ENCODE measurements at places on chromosomes 13 and 19. TPM values are rescaled to one million over a fixed set of nuclear protein-coding genes. Genes with fewer than 3 reads are reported as not detected.

DNA sequence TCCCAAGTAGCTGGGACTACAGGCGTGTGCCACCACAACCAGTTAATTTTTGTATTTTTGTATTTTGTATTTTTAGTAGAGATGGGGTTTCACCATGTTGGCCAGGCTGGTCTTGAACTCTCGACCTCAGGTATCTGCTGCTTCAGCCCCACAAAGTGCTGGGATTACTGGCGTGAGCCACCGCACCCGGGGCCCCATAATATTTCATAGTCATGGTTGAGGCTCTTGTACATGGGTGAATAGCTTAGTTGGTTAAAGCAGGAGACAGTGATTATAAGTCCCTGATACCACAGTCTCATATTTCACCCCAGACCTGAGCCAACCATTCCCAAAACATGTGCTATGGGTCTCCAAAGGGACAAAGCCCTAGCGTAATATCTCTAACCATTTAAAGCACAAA, 26.1 kb downstream of the MBNL2 start:
- peak overlapping the region; percentile 14 for H3K27ac ChIP-seq
- H3K4me3 ChIP-seq: no peak overlapping the region
- H3K36me3 ChIP-seq: no peaks in the 10 kb centered on the region
- peaks cover 65% of the 10 kb centered on the region for H3K4me1 ChIP-seq
- no peak for DNase-seq

DNA sequence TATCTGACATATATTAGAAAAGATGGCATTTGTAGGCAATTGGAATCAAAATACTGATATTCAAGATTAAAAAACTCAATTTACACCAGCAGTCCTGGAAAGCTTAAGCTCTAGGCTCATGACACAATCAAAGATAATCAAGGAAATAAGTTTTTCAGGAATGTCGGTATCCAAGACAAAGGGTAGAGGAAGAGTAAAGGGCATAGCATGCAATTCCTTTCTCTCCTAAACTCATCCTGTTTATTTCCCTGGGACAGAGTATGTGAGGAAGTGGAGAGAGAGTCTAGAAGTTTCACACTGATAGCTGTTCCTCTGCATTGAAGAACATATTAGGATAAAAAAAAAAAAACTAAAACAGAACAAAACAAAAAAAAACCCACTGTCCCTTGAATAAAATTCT, 2452.1 kb downstream of the PCDH9 start:
- H3K4me3 ChIP-seq: no peak overlapping the region
- no peaks in the 10 kb centered on the region for H3K36me3 ChIP-seq
- H3K4me1 ChIP-seq: no peaks in the 10 kb centered on the region
- no peak for DNase-seq

DNA sequence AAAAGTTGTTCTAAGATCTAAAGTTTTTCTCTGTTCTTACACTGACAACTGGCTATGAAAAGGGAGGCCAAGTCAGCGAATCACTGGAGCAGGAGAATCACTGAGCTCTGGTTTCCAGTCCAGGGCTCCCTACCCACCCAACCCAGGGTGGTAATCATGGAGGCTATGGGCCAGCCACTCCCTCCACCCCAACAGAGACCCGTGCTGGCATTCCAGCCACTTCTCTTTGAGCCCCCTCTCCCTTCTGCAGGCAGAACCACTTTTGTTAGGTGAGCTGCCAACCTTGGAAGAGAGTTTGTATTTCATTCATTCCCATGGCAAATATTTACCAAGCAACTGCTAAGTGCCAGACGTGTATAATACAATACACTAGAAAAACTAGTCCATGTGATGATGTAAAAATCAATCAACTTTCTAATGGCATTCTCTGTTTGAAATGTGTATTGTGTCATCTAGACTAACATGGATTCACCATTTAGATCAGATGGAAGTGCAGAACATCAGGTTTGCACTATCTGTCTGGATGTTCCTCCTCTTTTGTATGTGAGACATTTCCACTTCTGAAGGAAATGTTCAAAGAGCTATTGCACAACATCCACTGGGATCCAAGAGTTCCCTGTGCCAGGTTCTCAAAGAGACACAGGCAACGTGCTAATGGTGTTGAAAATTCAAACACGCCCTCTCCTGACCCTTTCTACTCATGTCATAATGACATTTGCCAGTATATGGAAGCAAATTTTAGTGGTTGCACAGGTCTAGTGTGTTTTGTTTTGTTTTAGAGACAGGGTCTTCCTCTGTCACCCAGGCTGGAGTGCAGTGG, 5.3 kb downstream of the MLNR start:
- H3K4me1 ChIP-seq: peaks cover 10% of the 10 kb centered on the region
- no peak overlapping the region for H3K27ac ChIP-seq
- H3K36me3 ChIP-seq: no peaks in the 10 kb centered on the region
- DNase-seq: no peak

- H3K4me1 ChIP-seq: peaks cover 5% of the 10 kb centered on the region
- H3K27ac ChIP-seq: peak overlapping the region; percentile 78
- H3K4me3 ChIP-seq: peak overlapping the region; percentile 68
- peak; percentile 91 for DNase-seq
- H3K36me3 ChIP-seq: no peaks in the 10 kb centered on the region
- H3K27me3 ChIP-seq: no peaks in the 10 kb centered on the region
Observed at GRCh38 chr13:20118268-20119140, 42.3 kb downstream of the GJA3 start.

GRCh38 chr19:615619-616018, 17.7 kb downstream of the POLRMT start:
- peaks cover 24% of the 10 kb centered on the region for H3K36me3 ChIP-seq
- no peaks in the 10 kb centered on the region for H3K27me3 ChIP-seq
- H3K27ac ChIP-seq: no peak overlapping the region
- H3K4me3 ChIP-seq: no peak overlapping the region
- DNase-seq: no peak

DNA sequence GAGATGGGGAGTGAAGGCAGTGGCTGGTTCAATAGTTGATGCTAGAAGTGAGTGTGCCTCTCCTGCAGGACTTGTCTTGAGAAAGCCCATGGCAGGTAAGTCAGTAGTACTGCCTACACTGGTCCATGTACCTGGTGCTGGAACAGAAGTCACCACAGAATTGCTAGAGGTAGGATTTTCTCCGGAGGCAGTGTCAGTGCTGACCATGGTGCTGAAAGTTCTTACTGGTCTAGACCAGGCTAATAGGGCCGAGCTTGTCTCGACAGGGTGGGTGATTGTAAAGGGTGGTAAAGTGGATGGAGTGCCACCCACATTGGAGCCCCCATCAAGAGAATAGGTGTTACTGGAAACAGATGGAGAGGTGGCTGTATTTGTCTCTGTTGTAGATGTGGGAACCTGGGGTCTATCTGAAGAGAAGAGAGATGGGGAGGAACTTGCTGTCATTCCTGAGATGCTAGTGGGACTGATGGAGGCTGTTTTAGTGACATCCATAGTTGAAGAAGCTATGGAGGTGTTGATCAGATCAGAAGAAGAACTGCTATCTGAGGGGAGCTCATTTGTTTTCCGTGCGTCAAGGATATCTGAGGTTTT, 36.6 kb downstream of the MUC16 start:
- DNase-seq: no peak
- H3K4me1 ChIP-seq: no peaks in the 10 kb centered on the region
- peaks cover 3% of the 10 kb centered on the region for H3K27me3 ChIP-seq
- no peak overlapping the region for H3K27ac ChIP-seq

DNA sequence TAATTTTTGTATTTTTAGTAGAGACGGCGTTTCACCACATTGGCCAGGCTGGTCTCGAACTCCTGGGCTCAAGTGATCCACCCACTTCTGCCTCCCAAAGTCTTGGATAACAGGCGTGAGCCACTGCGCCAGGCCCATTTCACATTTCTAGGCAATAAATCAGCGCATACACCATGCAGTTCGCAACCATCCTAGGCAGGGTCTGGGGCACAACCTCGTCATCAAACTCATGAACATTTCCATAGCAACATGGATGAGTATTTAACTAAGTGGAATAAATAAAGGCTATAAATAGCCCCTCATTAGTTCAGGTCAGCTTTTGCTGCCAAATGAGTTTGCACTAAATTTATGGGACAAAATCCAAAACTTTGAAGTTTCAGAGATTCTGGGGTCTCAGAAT, 8.2 kb downstream of the MEIS3 start:
- H3K4me3 ChIP-seq: no peak overlapping the region
- no peak overlapping the region for H3K27ac ChIP-seq
- peaks cover 12% of the 10 kb centered on the region for H3K27me3 ChIP-seq
- H3K4me1 ChIP-seq: no peaks in the 10 kb centered on the region

DNA sequence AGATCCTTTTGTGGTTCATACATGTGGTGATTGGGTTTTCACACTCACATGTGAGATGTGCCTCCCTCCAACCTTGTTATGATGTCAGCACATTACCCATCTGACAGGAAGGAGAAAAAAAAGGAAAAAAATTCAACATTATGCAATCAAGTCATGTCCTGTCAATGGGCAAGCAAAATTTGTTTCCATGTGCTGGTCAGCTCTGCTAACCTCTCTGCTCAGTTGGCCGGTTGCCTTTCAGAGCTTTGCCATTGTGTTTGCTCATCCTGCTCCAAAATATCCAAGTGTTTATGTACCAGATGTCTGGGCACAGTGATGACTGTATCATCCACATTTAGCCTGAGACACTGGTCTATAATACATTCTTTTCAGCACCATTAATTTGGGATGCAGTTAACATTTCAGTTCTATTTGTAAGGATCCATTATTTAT, 27.0 kb upstream of the METTL21C start:
- H3K4me1 ChIP-seq: no peaks in the 10 kb centered on the region
- no peak overlapping the region for H3K4me3 ChIP-seq
- H3K27me3 ChIP-seq: no peaks in the 10 kb centered on the region
- H3K27ac ChIP-seq: no peak overlapping the region
- no peak for DNase-seq

DNA sequence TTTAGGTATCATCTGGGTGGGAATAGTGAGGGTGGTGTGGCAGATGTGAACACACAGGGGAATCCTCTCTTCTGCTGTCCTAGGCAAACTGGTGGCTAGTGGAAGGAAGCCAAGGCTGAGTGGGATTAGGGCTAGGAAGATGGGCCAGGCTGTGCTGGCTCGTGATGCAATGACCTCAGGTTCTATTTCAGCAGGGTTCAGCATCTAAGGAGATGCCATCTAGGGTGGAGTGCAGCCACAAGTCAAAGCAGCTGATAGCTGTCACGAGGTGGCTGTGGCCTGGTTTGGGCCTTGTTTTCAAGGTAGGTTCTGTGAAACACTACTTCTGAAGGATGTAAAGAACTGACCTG, 21.6 kb downstream of the ARL11 start:
- H3K27me3 ChIP-seq: no peaks in the 10 kb centered on the region
- no peaks in the 10 kb centered on the region for H3K4me1 ChIP-seq
- H3K36me3 ChIP-seq: no peaks in the 10 kb centered on the region
- H3K27ac ChIP-seq: no peak overlapping the region

GRCh38 chr13:30151388-30151787, 156.0 kb downstream of the KATNAL1 start:
- H3K4me1 ChIP-seq: no peaks in the 10 kb centered on the region
- no peak for DNase-seq
- H3K27me3 ChIP-seq: no peaks in the 10 kb centered on the region
- H3K4me3 ChIP-seq: no peak overlapping the region
- no peaks in the 10 kb centered on the region for H3K36me3 ChIP-seq

GRCh38 chr13:94140511-94140910, 339.0 kb downstream of the DCT start:
- no peak overlapping the region for H3K27ac ChIP-seq
- no peaks in the 10 kb centered on the region for H3K36me3 ChIP-seq
- no peak for DNase-seq

GRCh38 chr13:106916329-106916976, 348.5 kb upstream of the ARGLU1 start:
- H3K27ac ChIP-seq: peak overlapping the region; percentile 92
- peak overlapping the region; percentile 75 for H3K4me3 ChIP-seq
- H3K4me1 ChIP-seq: no peaks in the 10 kb centered on the region
- DNase-seq: no peak
- no peaks in the 10 kb centered on the region for H3K27me3 ChIP-seq
- H3K36me3 ChIP-seq: no peaks in the 10 kb centered on the region

GRCh38 chr19:12913851-12914690, 5.0 kb downstream of the SYCE2 start:
- H3K36me3 ChIP-seq: no peaks in the 10 kb centered on the region
- no peak for DNase-seq
- H3K4me3 ChIP-seq: no peak overlapping the region
- peaks cover 24% of the 10 kb centered on the region for H3K4me1 ChIP-seq

DNA sequence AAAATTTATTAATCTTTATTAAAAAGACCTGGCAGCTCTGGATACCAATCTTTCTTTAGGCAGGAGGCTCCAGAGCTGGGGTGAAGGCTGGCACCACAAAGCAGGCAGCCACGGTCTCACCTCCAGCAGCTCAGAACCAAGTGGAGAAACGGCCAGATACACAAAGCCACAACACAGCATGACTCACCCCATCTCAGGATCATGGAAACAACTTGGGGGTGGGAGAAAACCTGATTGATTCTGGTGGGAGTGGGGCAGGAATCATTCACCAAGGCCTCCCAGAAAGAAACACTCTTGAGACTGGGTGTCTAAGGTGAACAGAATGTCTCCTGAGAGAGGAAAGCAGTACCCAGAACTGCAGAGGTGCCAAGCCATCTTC, 64.2 kb downstream of the CRYL1 start:
- no peak for DNase-seq
- no peaks in the 10 kb centered on the region for H3K4me1 ChIP-seq
- no peaks in the 10 kb centered on the region for H3K36me3 ChIP-seq
- H3K27me3 ChIP-seq: no peaks in the 10 kb centered on the region
- H3K4me3 ChIP-seq: no peak overlapping the region

GRCh38 chr13:109331898-109332297, 454.5 kb downstream of the IRS2 start:
- H3K4me1 ChIP-seq: no peaks in the 10 kb centered on the region
- no peaks in the 10 kb centered on the region for H3K27me3 ChIP-seq
- H3K27ac ChIP-seq: no peak overlapping the region
- DNase-seq: no peak
- H3K4me3 ChIP-seq: no peak overlapping the region
- H3K36me3 ChIP-seq: no peaks in the 10 kb centered on the region

DNA sequence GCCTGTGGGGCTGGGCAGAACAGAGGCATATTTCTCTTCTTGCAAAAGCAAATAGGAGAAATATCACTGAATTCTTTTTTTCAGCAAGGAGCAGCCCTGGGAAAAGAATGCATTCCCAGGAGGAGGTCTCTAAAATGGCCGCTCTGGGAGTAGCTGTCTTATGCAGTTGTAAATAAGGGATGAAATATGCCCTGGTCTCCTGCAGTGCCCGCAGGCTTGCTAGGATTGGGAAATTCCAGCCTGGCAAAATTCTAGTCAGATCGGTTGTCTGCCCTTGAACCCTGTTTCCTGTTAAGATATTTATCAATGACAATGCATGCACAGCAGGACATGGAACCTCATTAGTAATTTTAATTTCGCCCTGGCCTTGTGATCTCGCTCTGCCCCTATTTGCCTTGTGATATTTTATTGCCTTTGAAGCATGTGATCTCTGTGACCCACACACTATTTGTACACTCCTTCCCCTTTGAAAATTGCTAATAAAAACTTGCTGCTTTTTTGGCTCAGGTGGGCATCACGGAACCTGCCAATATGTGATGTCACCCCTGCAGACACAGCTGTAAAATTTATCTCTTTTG, 1993.2 kb downstream of the PCDH9 start:
- H3K27ac ChIP-seq: no peak overlapping the region
- no peaks in the 10 kb centered on the region for H3K36me3 ChIP-seq
- no peak overlapping the region for H3K4me3 ChIP-seq
- H3K27me3 ChIP-seq: no peaks in the 10 kb centered on the region
- DNase-seq: no peak

ZNF813 gene
- total RNA-seq: 4.6 TPM

IGFL3 gene
- total RNA-seq: not detected

PROZ gene
- total RNA-seq: not detected

OVOL3 gene
- not detected for total RNA-seq

CACNG8 gene
- total RNA-seq: 0.12 TPM

CFAP97D2 gene
- not detected for total RNA-seq

PSG6 gene
- not detected for total RNA-seq

BEST2 gene
- total RNA-seq: not detected

CATSPERD gene
- not detected for total RNA-seq

EXOC3L2 gene
- 11.9 TPM for total RNA-seq

PRODH2 gene
- not detected for total RNA-seq

CGB2 gene
- not detected for total RNA-seq

ZNF615 gene
- total RNA-seq: 14.4 TPM

CCDC169 gene
- total RNA-seq: 0.55 TPM

Measured in upper lobe of right lung (tissue), 1 donor.